ENCODE measurements at places on chromosomes 5 and 9.

GRCh38 chr5:2755076-2755680 lies 3.7 kb upstream of the IRX2 start:
- DNase-seq = no peak

DNA sequence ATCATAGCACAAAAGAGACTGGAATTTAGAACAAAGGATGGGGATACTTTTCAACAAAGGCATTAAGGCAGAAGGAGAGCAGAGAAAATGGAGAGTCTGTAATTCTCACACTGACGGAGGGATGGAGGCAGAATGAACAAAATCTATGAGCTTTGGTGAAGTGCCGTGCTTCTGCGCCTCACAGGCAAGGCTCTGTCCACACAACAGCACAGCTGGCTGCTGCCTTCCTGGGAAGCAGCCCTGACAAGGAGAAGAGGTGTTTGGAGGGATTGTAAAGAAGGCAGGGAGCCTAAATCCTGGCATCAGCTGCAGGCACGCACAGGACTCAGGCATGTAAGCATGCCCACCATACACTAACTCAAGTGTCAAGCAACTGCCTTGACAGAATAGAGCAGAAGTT lies 485.2 kb upstream of the KIF2A start:
- DNase-seq = no peak

DNA sequence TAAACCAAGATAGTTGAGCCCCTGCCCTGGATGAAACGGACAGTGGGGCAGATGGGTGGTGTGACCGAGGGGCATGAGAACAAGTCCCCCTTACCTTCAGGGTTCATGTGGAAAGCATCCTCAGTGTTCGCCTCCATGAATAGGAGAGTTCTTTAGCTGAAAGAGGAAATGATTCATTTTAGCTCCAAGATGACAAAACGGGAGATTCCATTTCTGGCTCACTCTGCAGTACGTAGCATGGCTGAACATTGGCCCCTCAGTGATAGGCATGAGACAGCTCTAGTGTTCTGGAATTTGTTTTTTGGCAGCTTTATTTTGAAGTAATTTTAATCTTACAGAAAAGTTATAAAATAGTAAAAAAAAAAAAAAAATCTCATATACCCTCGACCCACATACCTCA lies 70.2 kb upstream of the AGXT2 start:
- peak; percentile 75 for DNase-seq

DNA sequence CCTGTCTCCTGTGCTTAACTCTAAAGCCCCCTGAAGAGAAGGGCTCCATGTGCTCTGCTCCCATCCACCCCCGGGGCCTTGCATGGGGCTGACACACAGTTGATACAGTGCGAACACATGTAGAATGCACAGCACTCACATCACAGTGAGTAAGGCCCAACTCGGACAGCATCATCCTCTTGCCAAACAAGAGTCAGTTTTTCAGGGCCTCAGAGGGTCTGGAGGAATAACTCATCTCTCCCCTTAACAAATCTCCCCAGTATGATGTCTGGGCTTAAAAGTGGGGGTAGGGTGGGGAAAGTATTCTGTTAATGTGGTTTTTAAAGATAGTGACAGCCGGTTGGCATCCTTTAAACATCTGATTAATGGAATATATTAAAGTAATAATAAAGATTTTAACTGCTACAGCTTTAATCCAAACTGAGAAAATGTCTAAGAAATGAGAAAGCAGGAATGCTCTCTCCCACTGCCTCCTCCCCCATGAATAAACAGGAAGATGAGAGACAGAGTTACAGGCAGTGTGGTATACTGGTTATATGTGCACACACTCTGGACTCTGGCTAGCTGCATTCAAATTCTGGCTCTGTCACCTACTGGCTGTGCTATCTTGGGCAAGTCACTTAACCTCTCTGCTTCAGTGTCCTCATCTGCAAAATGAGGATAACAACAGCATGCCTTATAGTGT lies 22.5 kb downstream of the APBA1 start:
- peak; percentile 17 for DNase-seq

DNA sequence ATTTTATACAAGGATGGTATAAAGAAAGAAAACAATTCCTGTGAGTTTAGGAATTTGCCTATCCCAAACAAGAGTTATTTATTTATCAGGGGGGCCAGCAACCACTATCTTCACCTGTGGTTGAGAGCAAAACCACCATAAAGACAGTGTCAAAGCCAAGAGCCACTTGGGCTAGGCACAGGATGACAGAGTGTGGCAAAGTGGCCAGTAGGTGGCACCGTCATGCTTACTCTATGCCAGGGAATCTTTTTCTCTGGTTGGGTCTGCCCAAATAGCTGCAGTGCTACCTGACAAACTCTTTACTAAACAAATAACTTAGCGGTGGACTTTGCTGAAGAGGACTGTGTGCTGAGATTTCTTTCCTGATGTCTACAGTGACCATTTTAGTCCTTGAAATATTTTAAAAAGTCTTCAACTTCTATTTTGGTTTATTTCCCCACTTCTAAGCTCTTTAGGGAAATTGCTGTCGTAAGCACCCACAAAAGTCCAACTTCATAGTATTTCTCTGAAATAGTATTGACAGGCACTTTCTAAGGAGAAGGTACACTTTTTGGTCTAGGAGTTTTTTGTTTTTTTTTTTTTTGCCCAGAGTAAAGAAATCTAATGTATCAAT lies 285.0 kb downstream of the RFX3 start:
- DNase-seq = peak; percentile 61

DNA sequence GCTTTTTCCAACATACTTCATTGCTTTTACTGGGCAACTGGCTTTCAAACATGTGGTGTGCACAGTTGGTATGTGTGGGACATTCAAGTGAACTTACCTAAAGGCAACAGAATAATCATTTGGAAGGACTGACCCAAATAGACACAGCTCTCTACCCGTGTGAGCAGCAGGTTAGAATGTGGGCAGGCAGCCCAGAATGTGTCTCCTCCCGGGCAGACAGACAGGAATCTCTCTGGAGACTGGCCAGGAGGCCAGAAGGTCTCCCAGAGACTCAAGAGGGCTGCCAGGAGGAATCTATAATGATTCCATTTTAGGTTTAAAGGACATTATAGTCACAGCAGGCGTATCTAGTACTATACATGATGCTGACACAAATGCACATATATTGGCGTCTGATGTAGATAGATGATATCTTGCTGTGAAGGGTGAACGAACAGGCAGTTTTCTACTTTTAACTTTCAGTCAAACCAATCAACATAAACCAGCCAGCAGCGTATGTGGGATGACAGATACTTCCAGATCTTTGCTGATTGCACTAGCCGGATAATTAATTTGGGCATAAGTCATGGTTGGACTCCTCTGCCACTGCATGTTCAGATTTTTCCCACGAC lies 297.4 kb upstream of the ZNF608 start:
- DNase-seq = peak; percentile 62

- no peak for DNase-seq
These were observed 4.6 kb upstream of the MYOZ3 start for GRCh38 chr5:150656191-150657132.

DNA sequence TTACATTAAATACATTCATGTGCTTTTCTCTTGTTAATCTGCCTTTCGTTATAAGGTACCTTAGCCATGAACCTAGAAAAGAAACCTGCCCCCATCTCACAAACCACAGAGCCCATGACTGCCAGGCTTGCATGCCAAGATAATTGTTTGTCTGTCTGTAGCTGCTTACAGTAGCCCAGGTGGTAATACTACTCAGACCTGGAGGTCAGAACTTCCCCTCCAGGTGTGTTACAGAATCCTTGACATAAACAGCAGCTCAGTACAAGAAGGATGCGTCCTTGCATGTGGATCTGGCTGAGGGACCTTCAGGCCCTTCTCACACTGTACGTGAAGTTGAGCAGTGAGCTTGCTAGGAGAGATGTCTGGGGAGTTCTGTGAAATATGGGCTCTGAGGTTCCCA lies 291.4 kb downstream of the CSNK1G3 start:
- no peak for DNase-seq

GRCh38 chr5:14663734-14664269 lies 716 bp upstream of the OTULIN start:
- DNase-seq = no peak

- no peak for DNase-seq
These were observed 138.8 kb upstream of the RETREG1 start for GRCh38 chr5:16755641-16756040.

DNA sequence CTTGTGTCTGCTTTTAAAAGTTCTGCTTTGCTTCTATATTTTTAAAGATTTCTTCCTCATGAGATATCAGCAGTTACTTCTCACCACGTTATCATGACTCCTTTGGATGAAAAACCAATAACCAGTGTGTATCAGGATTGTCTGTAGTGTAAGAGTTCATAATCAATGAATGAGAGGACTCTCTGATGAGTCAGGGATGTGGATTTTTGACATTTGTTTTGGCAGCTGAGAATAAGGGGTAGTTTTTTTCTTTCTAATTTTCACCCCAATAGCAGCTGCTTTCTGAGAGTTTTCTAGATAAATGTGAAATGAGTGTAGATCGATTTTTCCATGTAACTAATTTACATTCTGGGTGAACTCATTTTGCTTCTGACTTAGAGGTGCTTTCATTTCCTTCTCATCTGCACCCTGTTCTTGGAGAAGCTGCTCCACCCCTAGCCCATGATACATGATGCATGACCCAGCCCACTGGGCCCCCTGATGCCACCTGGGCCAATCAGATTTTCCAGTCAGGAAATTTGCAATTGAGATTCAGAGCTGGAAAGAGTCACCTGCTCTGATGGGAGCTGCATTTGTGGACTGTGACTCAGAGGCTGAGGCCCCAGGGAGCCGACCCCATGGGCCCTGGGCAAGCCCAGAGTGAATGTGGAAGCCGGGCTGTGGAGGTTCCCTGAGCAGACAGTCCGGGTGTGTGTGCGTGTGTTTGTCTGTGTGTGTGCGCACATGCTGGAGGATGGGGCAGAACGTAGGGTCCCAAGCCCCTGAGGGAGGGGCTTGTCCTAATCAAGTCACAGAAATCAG lies 159.3 kb downstream of the RGS3 start:
- peak; percentile 93 for DNase-seq

DNA sequence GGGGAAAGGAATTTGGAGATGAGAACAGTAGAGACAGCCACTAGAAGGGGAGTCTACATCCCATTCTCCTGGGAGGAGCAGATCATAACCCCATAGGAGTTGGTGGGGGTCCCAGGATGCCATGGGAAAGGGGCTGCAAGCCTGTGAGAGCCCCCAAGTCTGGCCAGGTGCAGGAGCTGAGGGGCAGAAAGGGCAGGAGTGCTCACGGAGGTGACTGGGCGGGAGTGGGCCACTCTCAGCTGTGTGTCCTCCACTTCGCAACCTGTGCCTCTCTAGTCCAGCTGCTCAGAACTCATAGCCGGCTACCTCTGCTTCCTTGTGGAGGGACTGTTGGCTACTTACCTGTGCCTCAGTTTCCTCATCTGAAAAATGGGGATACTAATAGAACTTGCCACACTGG lies 263.9 kb downstream of the FSTL4 start:
- no peak for DNase-seq

DNA sequence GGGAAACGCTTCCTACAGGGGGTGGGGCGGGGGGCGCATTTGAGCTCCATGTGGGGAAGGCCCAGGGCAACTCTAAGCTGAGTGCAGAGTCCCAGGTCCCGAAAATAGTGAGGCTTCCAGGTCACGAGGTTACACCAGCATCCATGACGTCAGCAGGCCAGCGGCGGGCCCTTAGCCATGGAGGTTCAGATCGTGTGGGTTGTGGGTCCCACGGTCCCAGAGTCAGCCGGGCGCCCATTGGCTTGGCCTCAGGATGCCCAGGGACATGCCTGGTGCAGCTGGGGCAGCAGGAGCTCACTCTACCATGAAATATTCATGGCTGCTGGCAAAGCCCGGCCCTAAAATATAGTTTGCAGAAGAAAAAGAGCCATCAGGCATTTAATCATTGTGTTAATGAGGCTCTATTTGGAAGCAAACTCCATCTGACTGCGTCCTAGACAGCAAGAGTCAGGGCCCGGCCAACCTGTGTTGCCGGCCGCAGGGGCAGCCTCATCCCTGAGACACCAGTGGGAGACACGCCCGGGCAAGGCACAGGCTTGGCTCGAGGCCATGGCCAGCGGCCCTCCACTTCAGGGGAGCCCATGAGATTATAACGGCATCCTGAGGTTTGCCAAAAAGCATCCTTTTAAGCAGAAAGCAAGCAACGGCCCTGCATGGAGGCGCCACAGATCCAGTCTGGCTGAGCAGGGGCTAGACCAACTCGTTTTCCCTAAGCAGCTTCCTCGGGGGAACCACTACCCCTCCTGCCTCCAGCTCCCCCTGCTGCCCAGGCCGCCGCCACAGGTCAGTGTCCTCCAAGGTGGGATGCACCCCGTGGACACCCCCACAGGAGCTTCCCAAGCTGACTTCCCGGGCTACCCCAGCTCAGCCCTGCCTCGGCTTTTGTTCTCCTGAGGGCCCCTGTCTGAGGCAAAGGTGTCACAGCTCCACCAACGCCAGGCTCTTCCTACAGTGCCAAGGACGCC lies 108.9 kb upstream of the PPP1R26 start:
- no peak for DNase-seq

DNA sequence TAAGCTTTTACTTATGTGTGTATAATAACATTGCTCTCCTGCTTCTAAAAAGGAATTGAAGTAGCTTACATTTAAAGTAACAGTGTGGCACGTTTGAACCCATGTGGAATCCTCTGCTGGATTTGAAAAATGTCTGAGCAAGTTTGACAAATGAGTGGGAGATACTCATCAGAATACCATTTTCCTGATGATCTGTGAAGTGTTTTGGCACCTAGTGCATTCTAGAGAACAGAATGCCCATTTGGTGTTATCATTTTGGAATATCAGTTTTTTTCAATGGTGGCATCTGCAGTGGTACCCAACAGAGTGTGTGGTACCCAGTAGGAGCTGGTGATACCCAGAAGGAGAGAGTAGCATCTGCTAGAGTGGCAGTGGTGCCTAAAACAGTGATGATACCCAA lies 471.1 kb downstream of the PLK2 start:
- no peak for DNase-seq

- no peak for DNase-seq
These were observed 11.7 kb upstream of the FCN2 start for GRCh38 chr9:134868751-134869553.

GRCh38 chr5:42566652-42567295 lies 143.5 kb downstream of the GHR start:
- no peak for DNase-seq

- DNase-seq = no peak
These were observed 76.6 kb upstream of the NTRK2 start for GRCh38 chr9:84592918-84593317.

All from brain microvascular endothelial cell (primary cell).